Stimulated activated CD8-positive, alpha-beta memory T cell treated with anti-CD3 and anti-CD28 coated beads, Interleukin-15, amount 100 ng/mL, for 1 hour (primary cell): ENCODE measurements at places on chromosomes 12 and 14.
A peak's percentile ranks its signal among the peaks of the same experiment; 100 is the strongest.

DNA sequence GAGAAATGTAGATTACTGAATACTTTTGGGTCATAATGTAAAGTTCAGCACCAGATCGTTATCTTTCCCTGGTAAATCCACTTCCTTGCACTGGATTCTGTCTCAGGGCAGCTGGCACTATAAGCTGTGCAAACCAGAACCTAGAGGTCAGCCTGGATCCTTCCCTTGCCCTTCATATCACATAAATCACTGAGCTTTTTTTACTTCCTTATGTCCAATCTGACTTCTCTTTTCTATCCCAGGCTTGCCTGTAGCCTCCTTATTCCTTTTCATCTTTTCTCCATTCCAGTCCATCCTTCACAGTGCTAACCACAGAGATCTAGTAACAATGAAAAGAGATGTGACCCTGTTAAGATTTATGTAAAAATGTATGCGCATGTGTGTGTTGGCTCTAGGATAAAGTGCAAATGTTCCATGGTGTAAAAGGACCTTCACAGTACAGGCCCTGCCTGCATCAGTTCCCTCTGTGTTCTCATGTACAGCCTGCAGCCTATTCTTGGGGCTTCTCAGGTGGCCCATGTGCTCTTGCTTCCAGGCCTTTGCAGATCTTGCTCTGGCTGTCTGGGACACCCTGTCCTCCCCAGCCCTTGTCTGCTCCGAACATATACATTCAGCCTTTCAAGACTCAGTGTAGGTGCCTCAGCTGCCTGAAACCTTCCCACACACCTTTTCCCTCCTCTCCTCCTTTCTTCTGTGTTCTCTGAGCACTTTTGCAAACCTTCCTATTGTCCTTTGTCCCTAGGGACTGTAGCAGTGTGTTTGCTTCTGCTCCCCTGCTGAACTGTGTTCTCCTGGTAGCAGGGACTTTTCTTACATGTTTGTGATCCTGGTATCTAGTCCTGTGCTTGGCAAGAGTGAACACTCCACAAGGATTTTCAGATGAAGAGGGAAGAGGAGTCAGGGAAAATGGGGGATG, 30.0 kb downstream of the PELI2 start:
- no peak for DNase-seq

- no peak for DNase-seq
These were observed 378.6 kb upstream of the DDHD1 start for GRCh38 chr14:53531730-53532129.

GRCh38 chr14:73833034-73833433, 18.6 kb upstream of the PTGR2 start:
- DNase-seq, result no peak

DNA sequence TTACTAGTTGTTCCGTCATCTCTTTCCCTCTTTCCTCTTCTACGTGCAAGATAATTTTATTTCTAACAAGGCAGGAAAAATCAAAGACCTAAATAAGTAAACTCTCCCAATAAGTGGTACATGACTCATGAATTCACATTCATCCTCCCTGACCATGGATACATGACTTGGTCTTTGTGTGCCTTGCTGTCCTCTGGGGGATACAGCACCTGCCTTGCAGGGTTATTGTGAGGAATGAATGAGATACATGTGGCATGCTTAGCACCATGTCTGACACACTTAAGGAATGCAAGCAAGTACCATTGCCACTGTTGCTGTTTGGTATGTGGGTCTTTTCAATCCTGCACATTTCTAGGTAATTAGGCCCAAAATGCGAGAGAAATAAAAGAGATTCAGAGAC, 208.4 kb downstream of the DPF3 start:
- no peak for DNase-seq

DNA sequence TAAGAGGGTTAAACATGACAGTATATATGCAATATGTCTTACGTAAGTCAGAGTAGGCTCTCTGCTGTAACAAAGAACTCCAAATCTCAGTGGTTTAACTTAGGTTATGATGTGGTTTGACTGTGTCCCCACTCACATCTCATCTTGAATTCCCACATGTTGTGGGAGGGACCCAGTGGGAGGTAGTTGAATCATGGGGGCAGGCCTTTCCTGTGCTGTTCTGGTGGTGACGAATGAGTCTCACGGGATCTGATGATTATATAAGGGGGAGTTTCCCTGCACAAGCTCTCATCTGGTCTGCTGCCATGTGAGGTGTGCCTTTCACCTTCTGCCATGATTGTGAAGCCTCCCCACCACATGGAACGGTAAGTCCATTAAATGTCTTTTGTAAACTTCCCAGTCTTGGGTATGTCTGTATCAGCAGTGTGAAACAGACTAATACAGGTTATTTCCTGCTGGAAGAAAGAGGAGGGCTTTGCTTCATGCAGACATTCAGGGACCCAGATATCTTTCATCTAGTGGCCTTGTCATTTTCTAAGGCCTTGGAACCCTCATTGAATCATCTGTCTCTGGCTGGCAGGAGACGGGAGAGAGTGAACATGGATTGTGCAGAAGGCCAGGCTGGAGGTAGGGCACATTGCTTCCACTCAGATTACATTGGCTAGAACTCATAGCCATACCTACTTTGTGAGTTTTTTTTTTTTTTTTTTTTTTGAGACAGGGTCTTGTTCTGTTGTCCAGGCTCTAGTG, 96.1 kb downstream of the CRADD start:
- no peak for DNase-seq

DNA sequence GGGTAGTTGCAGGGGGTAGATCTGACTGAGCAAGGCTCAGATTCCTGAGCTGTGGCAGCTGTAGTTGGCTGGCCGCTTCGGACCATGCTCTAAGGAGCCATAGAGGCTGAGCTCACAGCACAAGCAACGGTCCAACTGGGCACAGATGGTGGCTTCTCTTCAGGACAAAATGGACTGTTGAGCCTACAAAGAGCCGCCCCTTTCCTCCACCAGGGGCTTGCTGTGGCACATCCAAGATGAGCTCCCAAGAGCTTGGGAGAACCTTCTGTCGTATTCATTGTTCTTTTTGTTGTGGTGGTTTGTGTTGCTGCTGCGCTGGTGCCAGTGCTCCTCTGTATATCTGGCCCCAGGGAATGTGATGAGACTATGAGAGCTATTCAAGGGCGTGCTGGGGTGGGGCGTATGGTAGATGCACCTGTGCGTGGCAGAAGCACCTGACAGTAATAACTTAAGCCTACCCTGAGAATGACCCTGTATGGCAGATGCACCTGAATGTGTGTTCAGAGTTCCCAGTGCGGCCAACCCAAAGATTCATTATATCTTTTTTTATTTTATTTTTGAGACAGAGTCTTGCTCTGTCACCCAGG, 17.8 kb upstream of the LGALS3 start:
- DNase-seq, result no peak

DNA sequence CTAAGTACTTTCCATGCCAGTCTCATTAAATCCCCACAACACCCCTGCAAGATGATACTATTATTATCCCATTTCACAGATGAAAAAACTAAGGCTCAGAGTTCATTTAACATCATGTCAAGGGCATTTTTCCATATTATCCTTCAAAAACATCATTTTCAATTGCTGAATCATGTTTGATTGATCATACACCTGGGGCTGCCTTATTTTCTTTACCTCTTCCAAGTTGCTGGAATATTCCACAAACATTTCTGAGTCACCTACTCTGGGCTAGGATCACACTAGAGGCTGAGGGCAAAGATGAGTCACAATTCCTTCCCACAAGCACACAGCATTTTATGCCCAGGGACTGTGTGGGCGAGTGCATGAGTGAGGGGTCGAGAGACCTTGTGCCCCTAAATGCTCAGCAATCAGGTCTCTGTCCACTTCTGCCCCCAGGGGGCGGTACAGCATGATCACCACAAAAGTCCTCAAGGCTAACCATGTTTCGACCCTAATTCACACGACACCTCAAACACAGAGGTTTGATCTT, 14.1 kb upstream of the TMEM119 start:
- no peak for DNase-seq

DNA sequence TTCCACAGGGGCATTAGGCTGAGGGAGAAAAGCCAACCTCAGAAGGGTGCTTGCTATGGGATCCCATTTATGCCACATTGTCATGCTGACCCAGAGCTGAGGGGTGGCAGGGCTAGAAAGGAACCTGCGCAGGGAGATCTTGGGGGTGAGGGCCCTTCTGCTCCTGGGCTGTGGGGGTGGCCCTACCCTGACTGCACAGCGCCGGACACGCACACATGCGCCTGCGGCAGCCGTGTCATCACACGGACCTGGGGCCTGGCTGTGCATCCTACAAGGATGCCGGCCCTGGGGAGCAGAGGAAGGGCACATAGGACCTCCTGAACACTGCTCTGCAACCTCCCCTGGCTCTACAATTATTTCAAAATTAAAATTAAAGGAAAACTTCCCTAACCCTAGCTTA, 6.9 kb downstream of the CDCA4 start:
- no peak for DNase-seq

- DNase-seq, result no peak
These were observed 27.3 kb downstream of the PTPRB start for GRCh38 chr12:70609739-70610491.

DNA sequence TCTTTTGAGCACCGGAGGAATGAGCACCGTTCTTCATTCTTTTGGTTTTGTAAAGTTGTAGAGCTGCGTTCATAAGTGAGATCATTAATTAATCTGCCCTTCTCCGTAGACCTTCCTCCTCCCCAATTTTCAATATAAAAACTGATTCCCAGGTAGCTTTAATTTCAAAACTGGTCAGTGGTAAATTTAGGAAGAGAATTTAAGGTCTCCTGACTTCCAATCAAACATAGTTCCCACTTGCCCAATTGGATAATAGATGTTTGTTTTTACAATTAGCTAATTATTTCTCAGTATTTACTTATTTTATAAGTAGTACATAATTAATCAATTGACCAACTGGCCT, 27.2 kb upstream of the YBX3 start:
- no peak for DNase-seq

- DNase-seq, result no peak
These were observed 703 bp downstream of the TMED10 start for GRCh38 chr14:75175677-75176141.

- DNase-seq, result no peak
These were observed 79.5 kb downstream of the DAAM1 start for GRCh38 chr14:59268011-59268410.

- DNase-seq, result peak; percentile 14
These were observed 10.3 kb upstream of the FERMT2 start for GRCh38 chr14:52961060-52961639.

DNA sequence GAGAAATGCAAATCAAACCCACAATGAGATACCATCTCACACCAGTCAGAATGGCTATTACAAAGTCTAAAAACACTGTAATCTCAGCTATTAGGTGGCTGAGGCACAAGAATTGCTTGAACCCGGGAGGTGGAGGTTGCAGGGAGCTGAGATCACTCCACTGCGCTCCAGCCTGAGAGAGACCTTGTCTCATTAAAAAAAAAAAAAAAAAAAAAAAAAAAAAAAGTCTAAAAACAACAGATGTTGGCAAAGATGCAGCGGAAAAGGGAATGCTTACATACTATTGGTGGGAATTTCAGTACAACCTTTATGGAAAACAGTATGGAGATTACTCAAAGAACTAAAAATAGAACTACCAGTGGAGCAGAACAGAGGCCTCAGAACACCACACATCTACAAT, 19.0 kb upstream of the ATF7 start:
- no peak for DNase-seq

DNA sequence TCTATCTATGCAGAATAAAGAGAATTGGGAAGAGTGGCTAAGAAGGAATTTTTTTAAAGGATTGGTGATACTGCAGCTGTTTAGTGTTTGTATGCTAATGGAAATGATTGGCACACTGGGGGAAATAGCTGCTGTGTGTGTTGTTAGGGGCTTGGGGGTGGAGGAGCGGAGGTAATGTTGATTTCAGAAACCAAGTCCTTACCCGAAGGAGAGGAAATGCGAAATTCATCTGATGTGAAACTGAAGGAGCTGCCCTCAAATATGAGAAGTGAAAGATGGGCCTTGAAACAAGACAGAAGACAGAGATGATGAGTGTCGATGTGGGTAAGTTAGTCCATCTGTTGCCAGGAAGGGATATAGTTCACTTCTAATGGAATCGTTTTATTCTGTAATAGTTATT, 21.2 kb upstream of the RNASE12 start:
- DNase-seq, result no peak

- no peak for DNase-seq
These were observed 737.9 kb downstream of the GALC start for GRCh38 chr14:87255058-87255457.

DNA sequence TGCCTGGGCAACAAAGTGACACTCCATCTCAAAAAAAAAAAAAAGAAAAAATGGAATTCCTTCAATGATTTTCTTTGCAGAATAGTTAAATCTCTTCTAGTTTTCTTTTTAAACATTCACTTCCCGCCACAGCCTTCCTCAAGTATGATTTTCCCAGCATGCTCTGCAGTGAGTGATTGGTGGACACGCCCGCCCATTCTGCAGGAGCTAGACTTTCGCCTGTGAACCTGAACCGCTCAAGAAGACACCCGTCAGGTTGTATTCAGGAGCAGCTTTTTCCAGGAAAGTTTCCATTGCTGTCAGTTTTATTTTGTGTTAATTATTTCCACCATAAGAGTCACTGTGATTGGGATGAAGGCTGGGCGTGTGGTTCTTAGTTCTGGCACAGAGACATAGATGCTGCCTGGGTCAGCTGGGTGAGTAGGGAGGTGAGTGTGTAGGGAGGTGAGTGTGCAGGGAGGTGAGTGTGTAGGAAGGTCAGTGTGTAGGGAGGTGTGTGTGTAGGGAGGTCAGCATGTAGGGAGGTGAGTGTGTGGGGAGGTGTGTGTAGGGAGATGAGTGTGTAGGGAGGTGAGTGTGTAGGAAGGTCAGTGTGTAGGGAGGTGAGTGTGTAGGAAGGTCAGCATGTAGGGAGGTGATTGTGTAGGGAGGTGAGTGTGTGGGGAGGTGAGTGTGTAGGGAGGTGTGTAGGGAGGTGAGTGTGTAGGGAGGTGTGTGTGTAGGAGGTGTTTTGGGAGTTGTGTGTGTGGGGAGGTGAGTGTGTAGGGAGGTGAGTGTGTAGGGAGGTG, 76.2 kb downstream of the KIF26A start:
- DNase-seq, result no peak

- DNase-seq, result peak; percentile 6
These were observed 153.2 kb upstream of the DDHD1 start for GRCh38 chr14:53306267-53306721.

DNA sequence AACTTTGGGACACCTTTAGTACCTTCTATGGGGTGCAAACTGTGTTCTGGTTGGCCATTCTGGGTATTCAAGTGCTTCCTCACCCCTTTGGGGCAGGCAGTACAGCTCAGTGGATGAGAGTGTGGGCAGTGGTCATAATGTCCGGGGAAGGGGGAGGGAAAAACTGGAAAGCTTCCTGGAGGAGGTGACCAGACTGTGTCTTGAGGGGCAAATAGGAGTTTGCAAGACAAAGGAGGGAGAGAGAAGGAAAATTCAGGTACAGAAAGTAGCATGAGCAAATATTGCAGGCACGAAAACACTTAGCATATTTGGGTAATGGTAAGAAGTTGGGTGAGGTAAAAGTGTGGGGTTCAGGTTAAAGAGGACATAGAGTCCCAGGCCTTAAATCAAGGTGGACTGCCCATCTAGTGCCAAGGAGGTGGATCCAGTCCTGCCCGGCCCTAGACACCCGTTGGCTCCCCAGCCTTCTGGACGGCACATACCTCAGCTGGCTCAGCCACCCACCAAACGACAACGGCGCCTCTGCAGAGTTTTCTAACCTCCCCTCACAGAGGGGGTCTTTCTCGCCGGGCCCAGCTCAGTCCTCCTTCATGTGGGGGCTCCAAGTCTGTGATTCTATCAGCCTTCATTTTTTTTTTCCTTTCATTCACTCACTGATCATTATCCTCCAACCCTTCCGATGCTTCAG, 86.4 kb downstream of the DICER1 start:
- DNase-seq, result no peak

- DNase-seq, result no peak
These were observed 7.6 kb upstream of the STK38L start for GRCh38 chr12:27236498-27236897.

- no peak for DNase-seq
These were observed 958.4 kb downstream of the SLC6A15 start for GRCh38 chr12:83954071-83954789.
